ENCODE measurements at places on chromosomes 6 and 20.

- no peak for ATAC-seq
These were observed 514.2 kb downstream of the C6orf118 start for GRCh38 chr6:164795056-164795815.

DNA sequence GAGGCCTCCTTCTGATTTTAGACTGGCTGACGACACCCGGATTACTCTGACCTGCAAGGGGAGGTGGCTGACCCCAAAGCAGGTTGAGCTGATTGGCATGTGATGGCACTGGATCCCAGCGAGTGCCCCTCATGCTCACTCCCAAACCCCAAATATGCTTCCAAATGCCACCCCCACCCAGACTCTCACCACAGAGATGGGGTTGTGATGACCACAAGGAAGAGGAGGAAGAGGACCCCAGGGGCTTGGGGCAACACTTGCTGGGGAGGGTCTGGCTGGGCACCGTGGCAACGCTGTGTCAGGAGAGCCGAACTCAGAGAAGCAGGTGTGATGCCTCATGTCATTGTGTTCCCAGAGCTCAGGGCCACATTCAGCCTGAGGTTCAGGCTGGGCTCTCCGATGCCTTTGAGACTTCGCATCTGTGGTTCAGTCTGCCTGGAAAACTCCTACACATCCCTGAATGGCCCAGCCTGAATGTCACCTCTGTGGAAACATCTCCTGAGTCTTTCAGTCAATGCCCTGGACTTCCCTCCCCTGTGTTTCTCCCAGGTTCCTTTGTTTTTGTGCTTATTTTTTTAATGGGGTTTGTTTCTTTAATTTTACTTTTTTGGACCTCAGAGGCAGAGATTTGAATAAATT, 169.1 kb upstream of the PMEPA1 start:
- no peak for ATAC-seq

- ATAC-seq: no peak
These were observed 3.7 kb downstream of the FAM162B start for GRCh38 chr6:116761779-116762178.

- ATAC-seq: no peak
These were observed 197.0 kb downstream of the BMP7 start for GRCh38 chr20:57069442-57069841.

- ATAC-seq: no peak
These were observed 82.4 kb downstream of the PSMB1 start for GRCh38 chr6:170470734-170471133.

DNA sequence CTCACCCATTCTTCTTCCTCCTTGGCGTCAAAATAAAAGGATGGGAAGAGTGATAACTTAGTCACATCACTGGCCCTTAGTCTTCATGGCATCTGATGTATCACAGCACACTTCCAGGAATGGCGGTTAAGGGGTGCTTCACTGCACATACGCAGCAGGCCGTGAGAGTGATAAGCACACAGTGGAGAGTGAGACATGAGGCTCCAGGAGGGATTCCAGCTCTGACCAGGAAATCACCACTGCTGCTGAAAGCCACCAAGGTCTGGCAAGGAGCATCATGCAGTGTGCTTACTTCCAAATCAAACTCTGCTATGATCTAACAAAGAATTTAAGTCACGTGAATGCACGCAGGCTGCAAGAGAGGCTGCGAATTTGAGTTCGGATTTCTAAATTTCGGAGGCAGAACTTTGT, 62.4 kb downstream of the ARID1B start:
- ATAC-seq: peak; percentile 76

DNA sequence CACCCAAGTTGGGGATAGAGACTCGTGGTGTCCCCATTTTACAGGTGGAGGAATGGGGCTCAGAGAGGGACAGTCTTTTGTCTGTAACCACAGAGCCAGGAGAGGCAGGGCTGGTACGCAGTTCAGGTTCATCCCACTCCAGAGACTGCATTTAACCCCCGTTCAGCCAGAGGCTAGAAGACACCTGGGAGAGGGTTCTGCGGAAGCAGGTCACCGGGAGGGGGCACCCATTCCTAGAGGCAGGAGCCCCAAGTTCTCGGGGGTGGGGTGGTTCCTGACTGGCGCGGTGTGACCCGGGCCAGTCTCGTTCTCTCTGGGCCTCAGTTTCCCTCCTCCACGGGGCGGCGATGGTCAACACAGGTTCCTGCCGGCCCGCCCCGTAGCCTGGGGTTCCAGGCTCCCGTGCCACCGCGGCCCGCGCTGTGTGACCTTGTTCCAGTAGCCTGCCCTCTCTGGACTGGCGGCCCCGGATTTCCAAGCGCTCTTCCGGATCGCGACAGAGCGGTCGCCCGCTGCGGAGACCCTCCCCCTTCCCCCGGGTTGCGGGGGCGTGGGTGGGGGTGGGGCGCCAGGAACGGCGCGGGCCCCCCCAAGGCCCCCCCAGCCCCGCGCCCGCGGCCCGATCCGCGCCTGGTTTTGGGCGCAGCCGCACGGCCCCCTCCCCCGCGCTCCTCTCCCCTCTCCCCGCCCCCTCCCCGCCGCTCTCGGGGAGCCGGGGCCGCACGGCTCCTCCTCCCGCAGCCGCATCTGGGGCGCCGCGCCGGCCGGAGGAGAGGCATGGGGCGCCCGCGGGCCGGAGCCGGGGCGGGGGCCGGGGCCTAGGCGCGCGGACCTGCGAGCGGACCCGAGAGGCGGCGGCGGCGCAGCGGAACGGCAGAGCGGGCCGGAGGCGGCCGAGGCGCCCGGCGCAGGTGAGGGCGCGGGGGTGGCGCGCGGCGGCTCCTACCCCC, at the start of gene DLGAP4:
Gene DLGAP4, plus strand, starts transcription at position 738 of the 950 bp plus-strand sequence. CDS start 125,379 bp downstream, outside the sequence.
- no peak for ATAC-seq

GRCh38 chr6:150541576-150541975, 58.1 kb upstream of the PLEKHG1 start:
- no peak for ATAC-seq

- ATAC-seq: no peak
These were observed 63.8 kb downstream of the MBOAT1 start for GRCh38 chr6:20148433-20148832.

DNA sequence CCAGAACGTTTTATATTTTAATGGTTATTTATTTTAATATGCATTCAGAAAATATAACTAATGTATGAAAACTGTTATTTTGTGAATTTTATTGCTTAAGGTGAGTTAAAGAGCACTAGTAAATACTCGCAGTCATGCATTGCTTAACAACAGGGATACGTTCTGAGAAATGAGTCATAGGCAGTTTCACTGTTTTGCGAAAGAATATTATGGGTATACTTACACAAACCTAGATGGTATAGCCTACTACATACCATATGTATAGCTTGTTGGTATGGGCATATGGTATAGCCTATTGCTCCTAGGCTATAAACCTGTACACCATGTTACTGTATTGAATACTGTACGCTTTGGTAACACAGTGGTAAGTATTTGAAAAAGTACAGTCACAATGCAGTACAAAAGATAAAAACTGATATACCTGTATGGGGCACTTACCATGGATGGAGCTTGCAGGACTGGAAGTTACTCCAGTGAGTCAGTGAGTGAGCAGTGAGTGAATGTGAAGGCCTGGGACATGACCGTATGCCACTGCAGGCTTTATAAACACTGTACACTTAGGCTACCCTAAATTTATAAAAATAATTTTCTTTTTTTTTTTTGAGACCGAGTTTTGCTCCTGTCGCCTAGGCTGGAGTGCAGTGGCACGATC, 38.5 kb downstream of the ARFGEF2 start:
- ATAC-seq: no peak

GRCh38 chr6:51793393-51793792, 294.0 kb downstream of the PKHD1 start:
- ATAC-seq: no peak

GRCh38 chr6:74167976-74168375, 472.0 kb downstream of the CD109 start:
- ATAC-seq: no peak

Data from SK-N-SH treated with all-trans-retinoic acid at 6 μM for 48 hours (cell line).